D341Med (cell line): ENCODE measurements at places on chromosomes 5 and 9.
A peak's percentile ranks its signal among the peaks of the same experiment; 100 is the strongest.

GRCh38 chr9:120783602-120784047 is 9.6 kb downstream of the FBXW2 start:
- DNase-seq, result no peak

GRCh38 chr5:5293029-5293428 is 129.4 kb upstream of the ICE1 start:
- DNase-seq, result no peak

- peak; percentile 88 for DNase-seq
Measured at GRCh38 chr5:154467655-154468354, 10.2 kb downstream of the HAND1 start.

- DNase-seq, result no peak
Measured at GRCh38 chr9:14686168-14686567, 7.1 kb downstream of the ZDHHC21 start.

GRCh38 chr9:92970467-92970923 is 23.2 kb downstream of the FGD3 start:
- peak; percentile 14 for DNase-seq

DNA sequence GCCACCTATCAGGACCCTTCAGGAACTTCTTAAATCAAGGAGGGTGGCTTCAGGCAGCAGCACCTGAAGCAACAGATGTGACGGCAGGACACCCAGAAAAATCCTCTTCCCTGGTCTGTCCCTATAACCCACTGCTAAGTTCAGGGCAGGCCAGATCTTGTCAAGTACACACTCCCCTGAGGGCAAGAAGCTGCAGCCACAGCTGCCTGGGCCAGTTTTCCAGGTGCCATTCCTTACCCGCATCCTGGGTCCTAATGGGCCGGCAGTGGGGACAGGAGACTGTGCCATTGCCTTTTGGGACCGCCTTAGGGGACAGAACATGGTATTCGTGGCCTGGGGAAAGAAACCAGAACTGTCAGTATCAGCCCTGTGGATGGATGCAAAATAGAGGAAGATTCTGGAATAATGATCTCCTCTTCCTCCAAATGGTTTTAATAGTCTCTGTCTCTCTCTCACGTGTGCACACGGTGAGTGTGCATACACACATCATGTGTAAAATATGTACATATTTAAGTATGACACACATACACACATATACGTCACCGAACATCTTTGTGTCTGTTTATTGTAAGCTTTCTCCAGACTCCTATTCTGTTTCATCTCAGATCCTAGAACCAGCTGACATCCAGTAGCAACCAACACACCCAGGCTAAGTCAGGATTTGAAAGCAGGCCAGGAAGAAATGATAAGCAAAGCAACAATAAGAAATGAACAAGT is 14.0 kb downstream of the ORM2 start:
- DNase-seq, result no peak

GRCh38 chr9:551986-552929 is 289.2 kb upstream of the DMRT1 start:
- no peak for DNase-seq
